ENCODE measurements at places on chromosomes 13 and 19.

DNA sequence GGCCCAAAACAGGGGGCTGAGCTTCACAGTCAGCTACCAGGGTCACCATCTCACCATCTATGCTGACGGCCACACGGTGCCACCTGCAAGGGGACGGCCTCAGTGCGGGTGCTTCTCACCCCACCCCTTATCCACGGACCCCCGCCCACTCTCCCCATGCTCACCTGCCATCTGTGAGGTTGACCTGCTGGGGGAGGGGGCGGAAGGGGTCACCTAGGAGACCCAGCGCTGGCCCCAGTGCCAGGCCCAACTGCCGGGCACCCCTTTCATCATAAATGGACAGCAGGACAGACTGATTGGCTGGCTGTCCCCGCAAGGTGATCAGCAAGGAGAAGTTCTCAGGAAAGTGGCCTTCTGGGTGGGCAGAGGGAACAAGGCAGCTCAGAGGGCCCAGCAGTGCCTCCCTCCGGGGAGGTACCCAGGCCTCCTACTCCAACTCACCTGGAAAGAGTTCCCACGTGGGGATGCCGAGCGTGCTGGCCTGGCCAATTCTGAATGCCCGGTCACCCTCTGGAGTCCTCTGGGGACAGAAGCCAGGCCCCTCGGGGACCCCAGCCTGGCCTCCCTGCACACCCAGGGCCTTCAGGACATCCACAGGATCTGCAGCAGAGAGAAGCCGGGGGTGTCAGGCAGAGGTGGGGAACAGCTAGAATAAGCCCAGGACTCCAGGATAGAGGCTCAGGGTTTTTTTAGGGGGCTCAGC is 4.5 kb downstream of the COL5A3 start:
- no peak for DNase-seq

- DNase-seq = no peak
These were observed 7.4 kb downstream of the ZNF266 start for GRCh38 chr19:9427941-9428340.

DNA sequence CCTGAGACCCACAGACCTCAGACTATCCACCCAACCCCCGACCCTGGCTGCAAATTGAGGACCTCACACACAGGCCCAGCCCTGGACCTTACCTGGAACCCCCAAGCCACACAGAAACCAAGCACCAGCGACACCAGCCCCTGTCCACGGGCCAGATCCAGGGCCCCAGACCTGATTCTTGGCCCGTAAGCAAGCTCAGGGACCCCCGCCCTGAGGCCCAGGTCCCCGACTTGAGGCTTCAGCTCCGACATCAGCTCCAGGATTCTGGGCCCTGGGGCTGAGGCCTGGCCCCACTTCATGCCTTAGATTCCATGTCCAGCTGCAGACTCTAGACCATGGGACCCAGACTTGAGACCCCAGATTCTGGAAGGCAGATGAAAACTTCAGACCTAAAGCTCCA is 6.3 kb downstream of the TTYH1 start:
- no peak for DNase-seq

GRCh38 chr13:59103004-59103768 is 1060.5 kb downstream of the DIAPH3 start:
- peak; percentile 62 for DNase-seq

- DNase-seq = no peak
These were observed 533 bp downstream of the ZNF544 start for GRCh38 chr19:58229255-58229639.

DNA sequence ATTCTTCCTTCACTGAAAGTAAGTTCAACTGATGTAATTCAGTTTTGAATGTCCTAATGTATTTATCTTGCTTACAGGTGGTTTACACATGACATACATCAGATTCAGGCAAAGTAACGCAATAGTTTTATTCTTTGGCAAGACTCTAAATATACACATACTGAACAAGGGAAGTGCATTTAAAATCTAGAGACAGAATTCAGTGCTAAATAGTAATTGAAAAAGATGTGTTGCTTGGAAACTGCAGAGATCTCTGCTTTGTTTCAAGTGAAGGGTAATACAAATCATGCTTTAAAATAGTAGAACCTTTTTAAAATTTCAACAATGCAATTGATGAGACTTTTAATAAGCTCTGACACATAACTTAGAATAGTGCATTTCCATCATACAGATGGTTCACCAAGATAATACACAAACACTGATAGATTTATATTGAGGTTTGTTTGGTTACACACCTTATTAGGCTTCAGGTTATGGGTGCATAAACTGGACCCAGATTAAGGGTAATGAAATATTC is 581.0 kb upstream of the MIR17HG start:
- no peak for DNase-seq

DNA sequence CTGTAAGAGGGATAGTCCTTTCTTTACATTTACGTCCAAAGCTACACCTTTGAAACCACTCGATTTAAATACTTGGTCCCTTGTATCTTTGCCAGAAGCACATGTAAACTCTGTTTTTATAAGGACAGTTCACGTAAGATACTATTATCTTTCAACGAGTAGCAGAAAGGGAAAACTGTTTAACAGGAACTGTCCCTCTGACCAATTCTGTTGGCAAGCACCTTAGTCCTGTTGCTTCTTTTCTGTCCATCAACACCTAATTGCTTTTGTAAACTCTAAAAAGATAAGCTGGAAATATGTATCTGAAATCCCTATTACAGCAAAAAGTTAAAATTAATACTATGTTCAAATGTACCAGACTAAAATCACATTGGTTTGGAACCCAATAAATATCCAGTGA is 37.4 kb downstream of the PCDH9 start:
- DNase-seq = no peak

GRCh38 chr13:110503979-110504499 is 57.5 kb downstream of the RAB20 start:
- DNase-seq = no peak

DNA sequence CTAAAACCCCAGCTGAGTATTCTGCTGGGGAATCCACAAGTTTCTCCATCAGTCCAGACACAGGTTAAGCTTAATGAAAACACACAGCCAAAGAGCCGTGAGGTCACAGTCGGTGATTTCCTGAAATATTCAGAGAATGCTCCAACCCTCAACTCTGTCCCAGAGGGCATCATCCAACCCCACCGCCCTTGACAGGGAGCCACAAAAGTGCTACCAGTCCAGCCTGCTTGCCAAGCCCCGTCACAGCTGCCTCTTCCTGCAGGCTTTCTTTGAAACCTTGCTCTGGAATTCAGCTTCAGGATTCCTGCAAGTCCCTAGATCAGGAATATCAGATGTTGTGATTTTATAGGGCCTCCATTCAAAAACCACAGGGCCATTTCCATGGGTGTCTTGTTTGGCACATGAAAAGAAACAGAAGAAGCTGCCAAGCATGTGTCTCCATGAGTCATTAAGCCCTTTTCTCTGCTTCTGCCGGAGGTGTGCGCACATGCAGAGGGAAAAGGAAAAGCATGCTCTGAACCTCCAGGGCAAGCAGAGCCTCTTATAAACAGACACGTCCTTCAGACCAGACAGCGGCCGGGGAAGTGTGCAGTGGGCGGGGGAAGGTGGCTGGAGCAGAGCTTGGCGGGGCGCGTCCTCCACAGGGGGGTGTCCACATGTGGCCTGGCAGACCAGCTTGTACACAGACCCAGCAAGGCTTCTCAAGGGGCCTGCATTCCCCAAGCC is 164.7 kb downstream of the KATNAL1 start:
- DNase-seq = no peak

GRCh38 chr13:112203614-112204013 is 136.7 kb downstream of the SOX1 start:
- DNase-seq = no peak

GRCh38 chr13:34004676-34005075 is 186.7 kb downstream of the RFC3 start:
- no peak for DNase-seq

GRCh38 chr19:28424077-28424476 is 788.9 kb downstream of the UQCRFS1 start:
- no peak for DNase-seq

- no peak for DNase-seq
These were observed 2284.7 kb upstream of the PCDH20 start for GRCh38 chr13:63700350-63700749.
